ENCODE measurements at places on chromosomes 3 and 15. TPM values are rescaled to one million over a fixed set of nuclear protein-coding genes. Genes with fewer than 3 reads are reported as not detected.

DNA sequence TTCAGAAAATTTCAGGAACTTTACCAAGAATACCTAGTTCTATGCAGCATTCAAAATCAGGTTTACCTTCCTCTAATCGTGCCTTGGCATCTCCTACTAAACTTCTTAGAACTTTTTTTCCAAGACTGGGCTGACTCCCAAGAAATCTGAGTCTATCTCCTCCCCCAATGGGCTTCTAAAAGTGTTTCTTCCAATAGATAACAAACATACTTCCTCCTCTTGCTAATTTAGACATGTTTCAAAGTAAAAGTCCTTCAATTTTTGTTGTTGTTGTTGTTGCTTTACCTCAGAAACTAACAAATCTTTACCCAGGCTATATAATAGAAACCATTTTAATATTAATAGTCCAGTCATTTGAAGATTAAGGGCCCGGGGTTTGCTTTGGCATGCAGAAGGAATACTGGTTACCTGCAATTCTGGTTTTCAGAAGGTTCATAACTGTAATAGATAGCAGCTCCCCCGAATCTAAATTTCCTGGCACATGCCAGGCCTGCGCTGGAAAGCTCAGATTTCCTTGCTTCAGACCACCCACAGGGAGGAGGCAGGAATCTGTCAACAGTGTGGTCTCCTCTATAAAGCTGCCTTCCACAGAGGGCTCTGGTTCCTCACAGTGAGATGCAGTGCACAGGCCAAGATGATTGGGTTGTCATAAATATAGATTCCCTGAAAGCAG is 188.7 kb downstream of the THRB start:
- H3K36me3 ChIP-seq = no peaks in the 10 kb centered on the region
- no peak overlapping the region for H3K27ac ChIP-seq
- H3K4me1 ChIP-seq = no peaks in the 10 kb centered on the region
- no peak for DNase-seq

GRCh38 chr3:101529816-101530685 is 17.0 kb upstream of the SENP7 start:
- H3K36me3 ChIP-seq = peaks cover 9% of the 10 kb centered on the region
- no peak for DNase-seq
- H3K4me3 ChIP-seq = no peak overlapping the region

DNA sequence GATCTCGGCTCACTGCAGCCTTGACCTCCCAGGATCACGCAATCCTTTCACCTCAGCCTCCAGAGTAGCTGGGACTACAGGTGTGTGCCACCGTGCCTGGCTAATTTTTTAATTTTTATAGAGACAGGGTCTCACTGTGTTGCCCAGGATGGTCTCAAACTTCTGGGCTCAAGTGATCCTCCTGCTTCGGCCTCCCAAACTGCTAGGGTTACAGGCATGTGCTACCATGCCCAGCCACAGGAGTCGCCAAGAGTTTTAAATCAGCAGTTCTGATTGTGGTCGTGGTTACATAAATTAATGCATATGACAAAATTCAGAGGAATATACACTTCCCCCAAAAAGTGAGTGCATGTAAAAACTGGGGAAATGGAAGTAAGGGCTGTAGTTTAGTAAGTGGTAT is 32.9 kb downstream of the MEGF11 start:
- peaks cover 5% of the 10 kb centered on the region for H3K4me1 ChIP-seq
- no peaks in the 10 kb centered on the region for H3K27me3 ChIP-seq
- no peak for DNase-seq

DNA sequence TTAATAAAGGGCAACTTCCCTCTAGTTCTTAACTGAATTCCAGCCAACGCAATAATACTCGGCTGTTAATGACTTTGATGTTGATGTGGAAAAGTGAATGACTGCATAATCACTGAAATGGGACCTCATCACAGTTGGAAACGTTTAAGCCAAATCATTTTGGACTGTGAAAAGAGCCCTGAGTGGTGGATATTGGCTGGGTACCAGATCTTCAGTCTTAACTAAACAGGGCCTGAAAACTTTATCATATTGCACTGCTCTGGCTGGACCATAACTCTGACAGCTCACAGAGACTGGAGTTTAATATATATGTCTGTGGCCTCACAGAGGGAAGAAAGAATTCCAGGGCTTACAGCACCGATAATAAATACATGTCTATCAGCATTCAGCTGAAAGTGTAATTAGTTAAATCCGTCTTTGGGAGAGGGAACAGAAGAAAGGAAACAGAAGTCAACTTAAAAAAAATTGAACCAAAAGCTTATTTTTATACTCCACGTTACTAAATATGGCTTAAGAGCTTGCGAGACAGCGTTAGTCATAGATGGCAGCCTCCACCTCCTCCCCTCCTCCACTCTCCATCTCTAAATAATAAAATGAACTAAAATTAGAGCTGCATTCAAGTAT is 222.3 kb upstream of the CDIN1 start:
- no peaks in the 10 kb centered on the region for H3K27me3 ChIP-seq
- H3K27ac ChIP-seq = no peak overlapping the region
- DNase-seq = no peak
- no peaks in the 10 kb centered on the region for H3K36me3 ChIP-seq

DNA sequence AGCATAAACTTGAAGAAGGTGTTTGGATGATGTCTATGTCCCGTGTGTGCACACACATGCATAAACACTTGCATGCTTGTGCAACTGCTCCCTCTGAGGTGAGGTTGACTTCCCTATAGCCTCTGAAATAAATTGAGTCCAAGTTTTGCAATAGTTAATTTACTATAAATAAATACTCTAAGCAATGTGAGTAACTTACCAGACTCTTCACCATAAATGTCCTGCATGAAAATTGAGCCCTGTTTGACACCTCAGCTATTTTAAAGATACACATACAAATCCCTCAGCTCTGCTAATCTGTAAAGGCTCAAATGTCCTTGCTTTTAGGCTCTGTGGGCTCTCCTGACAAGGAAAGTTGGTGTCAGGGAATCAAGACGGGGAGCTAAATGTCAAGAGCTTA is 37.1 kb downstream of the GJD2 start:
- H3K4me1 ChIP-seq = peaks cover 20% of the 10 kb centered on the region
- no peak overlapping the region for H3K4me3 ChIP-seq
- H3K27me3 ChIP-seq = peaks cover 2% of the 10 kb centered on the region
- no peak for DNase-seq
- H3K27ac ChIP-seq = no peak overlapping the region

DNA sequence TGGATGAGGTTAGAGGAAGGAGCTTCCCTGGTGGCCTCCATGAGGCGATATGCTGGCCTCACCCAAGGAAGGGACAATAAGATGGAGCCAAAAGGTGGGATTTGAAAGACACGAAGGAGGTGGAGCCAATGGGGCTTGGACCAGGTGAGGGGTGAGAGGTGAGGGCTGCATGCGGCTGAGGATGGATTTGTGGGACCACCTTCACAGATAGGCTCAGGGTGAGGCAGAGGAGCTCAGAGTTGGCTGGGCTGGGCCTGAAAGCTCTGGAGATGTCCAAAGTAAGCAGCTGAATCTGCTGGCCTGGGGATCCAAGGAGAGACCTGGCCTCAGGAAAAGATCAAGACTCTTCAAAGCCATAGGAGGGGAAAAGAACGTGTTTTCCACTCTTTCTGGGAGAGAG is 49.8 kb downstream of the EXOG start:
- H3K27me3 ChIP-seq = peaks cover 2% of the 10 kb centered on the region
- H3K4me1 ChIP-seq = peaks cover 8% of the 10 kb centered on the region
- no peak for DNase-seq
- H3K4me3 ChIP-seq = no peak overlapping the region
- H3K27ac ChIP-seq = no peak overlapping the region
- H3K36me3 ChIP-seq = no peaks in the 10 kb centered on the region

GRCh38 chr3:141413801-141414689 is 45.7 kb downstream of the ZBTB38 start:
- DNase-seq = no peak
- no peak overlapping the region for H3K4me3 ChIP-seq
- H3K4me1 ChIP-seq = peaks cover 20% of the 10 kb centered on the region
- H3K27ac ChIP-seq = no peak overlapping the region

GRCh38 chr3:145898487-145898886 is 262.5 kb downstream of the PLOD2 start:
- H3K27me3 ChIP-seq = peaks cover 2% of the 10 kb centered on the region
- no peak for DNase-seq
- H3K27ac ChIP-seq = no peak overlapping the region
- peaks cover 37% of the 10 kb centered on the region for H3K4me1 ChIP-seq

DNA sequence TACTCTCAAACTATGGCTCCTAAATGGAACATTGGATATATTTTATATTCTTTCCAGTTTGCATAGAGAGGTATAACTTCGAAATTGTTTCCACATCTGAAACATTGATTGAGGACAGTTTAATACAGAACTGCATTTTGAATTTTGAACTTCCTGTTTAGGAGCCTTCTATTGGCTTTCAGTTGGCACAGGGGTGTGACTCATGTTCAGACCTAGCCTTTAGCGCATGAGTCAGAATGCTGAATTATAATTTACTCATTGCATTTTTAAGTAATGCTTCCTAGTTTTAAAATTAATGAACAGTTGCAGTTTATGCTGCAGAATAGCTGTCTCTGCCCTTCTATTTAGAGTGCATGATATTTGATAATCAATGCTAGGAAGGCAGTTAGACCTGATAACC is 751.7 kb downstream of the CADM2 start:
- DNase-seq = no peak
- peaks cover 3% of the 10 kb centered on the region for H3K4me1 ChIP-seq
- H3K27me3 ChIP-seq = peaks cover under 1% of the 10 kb centered on the region
- H3K4me3 ChIP-seq = no peak overlapping the region
- peaks cover 4% of the 10 kb centered on the region for H3K36me3 ChIP-seq
- no peak overlapping the region for H3K27ac ChIP-seq

DNA sequence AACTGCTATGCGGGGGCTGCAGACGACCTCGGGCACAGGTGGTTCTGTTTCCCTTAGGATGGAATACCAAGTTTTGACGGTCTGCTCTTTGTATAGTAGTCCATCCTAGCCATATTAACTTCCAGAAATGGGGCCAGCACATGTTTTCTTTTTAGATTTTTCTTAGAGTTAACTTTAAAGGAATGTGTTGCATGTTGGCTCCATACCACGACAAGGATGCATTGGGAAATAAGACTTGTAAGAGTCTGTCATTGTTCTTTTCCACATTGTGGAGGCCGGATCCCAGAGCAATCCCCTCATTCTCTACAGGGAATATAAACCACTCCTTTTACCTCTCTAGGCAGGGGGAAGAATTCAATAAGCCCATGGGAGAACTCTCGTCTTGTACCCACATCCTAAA is 87.1 kb upstream of the PLSCR4 start:
- H3K36me3 ChIP-seq = no peaks in the 10 kb centered on the region
- H3K4me1 ChIP-seq = no peaks in the 10 kb centered on the region
- no peaks in the 10 kb centered on the region for H3K27me3 ChIP-seq
- H3K27ac ChIP-seq = no peak overlapping the region
- no peak for DNase-seq
- H3K4me3 ChIP-seq = no peak overlapping the region

DNA sequence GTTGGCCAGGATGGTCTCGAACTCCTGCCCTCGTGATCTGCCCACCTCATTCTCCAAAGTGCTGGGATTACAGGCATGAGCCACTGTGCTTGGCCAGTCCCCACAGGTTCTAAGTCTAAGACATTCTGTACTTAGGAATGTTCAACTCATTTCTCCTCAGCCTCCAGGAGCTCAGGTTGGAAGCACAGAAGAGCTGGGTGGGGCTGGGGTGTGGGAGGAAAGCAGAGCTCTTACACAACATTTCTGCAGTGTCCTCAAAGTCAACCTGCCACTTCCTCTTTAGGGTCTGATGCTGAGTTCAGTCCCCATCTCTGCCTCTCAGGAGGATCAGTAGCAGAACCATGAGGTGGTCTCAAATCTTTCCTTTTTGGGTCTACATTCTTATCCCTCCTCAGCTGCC is 75.5 kb downstream of the MRPL46 start:
- H3K4me3 ChIP-seq = no peak overlapping the region
- H3K27me3 ChIP-seq = peaks cover 12% of the 10 kb centered on the region
- no peak for DNase-seq

DNA sequence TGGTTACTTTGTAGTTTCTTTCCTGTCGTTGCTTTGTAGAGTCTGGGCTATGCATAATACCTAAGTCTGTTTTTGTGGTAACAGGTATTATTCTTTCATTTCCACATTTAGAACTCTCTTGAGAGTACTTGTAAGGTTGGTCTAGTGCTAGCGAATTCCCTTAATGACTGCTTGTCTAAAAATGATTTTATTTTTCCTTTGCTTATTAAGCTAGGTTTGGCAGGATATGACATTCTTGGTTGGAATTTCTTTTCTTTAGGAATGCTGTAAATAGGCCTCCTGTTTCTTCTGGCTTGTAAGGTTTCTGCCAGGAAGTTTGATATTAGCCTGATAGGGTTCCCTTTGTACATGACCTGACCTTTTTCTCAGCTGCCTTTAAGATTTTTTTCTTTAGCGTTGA is 70.1 kb upstream of the SGO1 start:
- no peak overlapping the region for H3K27ac ChIP-seq
- no peak for DNase-seq
- H3K4me3 ChIP-seq = no peak overlapping the region
- H3K36me3 ChIP-seq = no peaks in the 10 kb centered on the region
- no peaks in the 10 kb centered on the region for H3K27me3 ChIP-seq

DNA sequence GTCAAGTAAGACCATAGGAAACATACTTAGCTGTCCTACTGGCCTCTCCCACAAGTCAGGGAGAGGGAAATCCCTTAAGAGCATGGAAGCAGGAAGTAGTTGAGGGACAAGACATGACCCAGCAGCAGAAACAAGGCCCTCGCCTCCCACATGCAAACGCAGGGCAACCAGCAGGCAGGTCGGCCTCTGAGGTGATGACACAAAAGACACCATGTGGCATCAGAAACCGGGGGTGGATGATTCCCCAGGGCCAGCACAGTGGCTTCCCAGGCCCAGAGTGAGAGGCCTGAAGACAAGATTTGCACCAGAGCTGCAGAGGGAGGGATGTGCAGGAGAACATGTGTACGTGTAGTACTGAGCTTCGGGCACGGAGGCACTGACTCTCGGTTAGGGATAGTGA is 26.3 kb downstream of the PXYLP1 start:
- no peaks in the 10 kb centered on the region for H3K36me3 ChIP-seq
- peaks cover 6% of the 10 kb centered on the region for H3K27me3 ChIP-seq
- H3K4me1 ChIP-seq = peaks cover 46% of the 10 kb centered on the region

GRCh38 chr15:99536422-99537040 is 29.3 kb upstream of the MEF2A start:
- no peaks in the 10 kb centered on the region for H3K27me3 ChIP-seq
- peaks cover 12% of the 10 kb centered on the region for H3K4me1 ChIP-seq
- no peak for DNase-seq
- peaks cover 5% of the 10 kb centered on the region for H3K36me3 ChIP-seq

- no peak overlapping the region for H3K4me3 ChIP-seq
- H3K27ac ChIP-seq = no peak overlapping the region
- no peaks in the 10 kb centered on the region for H3K36me3 ChIP-seq
- DNase-seq = no peak
Observed at GRCh38 chr15:68299436-68299835, 21.9 kb downstream of the FEM1B start.

GRCh38 chr3:117628823-117629291 is 919.3 kb downstream of the TUSC7 start:
- H3K4me3 ChIP-seq = no peak overlapping the region
- no peak for DNase-seq
- no peaks in the 10 kb centered on the region for H3K36me3 ChIP-seq
- peaks cover 3% of the 10 kb centered on the region for H3K27me3 ChIP-seq

Gene FAM240A
- not detected for total RNA-seq

Gene CACNA2D2
- 5.0 TPM for total RNA-seq

Gene CACNA2D3
- 10.0 TPM for total RNA-seq

Gene APH1B
- 27.8 TPM for total RNA-seq

Gene RTP4
- not detected for total RNA-seq
